ENCODE measurements at places on chromosomes 7 and 10.

DNA sequence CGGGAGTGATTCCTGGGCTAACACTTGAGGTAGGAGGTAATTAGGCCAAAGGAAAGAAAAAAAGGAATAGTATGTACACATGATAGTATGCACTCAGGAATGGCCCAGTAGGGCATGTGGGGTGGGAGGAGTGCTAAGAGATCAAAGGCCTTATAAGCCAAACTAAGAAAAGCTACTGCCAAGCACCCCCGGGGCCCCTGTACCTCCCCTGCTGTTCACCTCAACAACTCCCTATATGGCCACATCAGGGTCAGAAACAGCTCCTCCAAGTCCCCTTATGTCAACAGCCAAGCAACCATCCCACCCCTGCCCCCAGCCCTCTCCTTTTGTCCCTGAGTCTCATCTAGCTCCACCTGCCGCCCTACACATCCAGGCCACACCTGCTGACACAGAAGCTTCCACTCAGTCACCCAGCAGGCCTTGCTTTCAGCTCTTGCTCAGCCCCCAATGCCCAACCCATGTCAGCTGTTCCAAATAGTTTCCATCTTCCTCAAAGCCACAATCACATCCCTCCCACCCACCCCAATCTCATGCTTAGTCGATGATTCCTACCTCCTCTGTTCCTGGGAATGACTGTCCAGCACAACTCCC, 80.2 kb downstream of the SORBS1 start:
- DNase-seq = no peak

DNA sequence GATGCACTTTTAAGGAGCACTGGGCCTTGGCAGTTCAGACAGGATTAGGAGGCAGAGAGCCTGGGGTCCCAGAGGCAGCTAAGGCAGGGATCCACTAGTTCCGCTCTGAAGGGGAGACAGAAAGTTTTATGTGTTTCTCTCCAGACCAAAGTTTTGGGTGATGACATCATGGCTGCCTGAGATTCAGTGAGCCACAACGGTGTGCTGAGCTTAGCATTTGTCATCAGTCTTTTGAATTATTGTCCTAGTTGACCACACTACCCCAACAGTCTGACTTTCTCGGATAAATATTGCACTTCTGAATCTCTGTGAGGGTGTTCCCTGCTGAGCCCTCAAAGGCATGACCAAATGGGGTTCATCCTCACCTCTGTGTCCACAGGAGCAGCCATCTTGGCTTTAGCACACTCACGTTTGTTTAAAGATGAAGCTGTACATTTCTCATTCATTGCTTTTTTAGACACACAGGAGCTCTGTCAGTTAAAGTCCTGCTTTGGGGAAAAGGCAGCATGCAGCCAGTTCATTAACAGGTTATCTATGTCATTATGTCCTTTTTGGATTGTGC, 297.7 kb upstream of the LRGUK start:
- DNase-seq = no peak

- DNase-seq = peak; percentile 15
These were observed 107.9 kb downstream of the CYTH3 start for GRCh38 chr7:6164491-6164890.

GRCh38 chr10:35533565-35533964, 71.6 kb upstream of the GJD4 start:
- DNase-seq = no peak

DNA sequence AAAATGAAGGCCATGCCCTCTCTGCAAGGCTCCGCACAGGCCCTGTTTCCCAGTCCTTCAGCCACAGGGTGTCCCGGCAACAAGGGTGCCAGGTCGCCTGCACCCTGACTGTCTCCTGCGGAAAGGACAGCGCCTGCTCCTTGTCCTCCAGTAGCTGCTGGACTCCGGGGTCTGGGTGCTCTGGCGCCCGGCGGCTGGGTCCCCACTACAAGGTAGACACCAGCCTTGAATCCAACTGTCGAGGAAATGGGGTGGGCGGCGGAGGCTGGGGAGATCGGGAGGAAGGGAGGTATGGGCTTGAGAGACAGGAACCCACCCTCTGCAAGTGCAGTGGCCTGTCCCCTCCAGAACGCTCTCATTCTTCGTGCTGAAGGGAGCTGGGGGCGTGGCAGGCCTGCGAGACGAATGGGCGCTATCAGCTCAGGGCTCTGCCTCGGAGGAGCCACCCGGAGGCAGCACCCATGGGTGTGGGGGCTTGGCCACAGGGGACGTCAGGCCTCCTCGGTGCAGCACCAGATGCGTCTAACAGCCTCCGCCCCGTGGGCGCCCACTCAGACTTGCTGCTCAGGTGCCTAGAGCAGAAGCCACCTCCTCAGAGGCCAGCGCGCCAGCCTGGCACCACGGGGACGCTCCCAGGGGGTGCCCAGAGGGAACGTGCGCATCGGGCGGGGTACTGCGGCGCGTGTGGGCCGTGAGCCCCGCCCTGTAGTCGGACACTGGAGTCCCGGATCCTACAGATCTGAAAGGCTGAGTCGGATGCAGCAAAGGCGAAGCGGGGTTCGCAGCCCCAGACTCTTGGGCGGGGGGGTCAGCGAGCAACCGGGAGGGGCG, 15.6 kb downstream of the ADAM8 start:
- DNase-seq = no peak

- DNase-seq = no peak
These were observed 1336.0 kb upstream of the CELF2 start for GRCh38 chr10:9681655-9682054.

GRCh38 chr7:19295376-19295775, 150.2 kb upstream of the FERD3L start:
- no peak for DNase-seq

- no peak for DNase-seq
These were observed 118.5 kb downstream of the LYZL1 start for GRCh38 chr10:29407280-29407858.

DNA sequence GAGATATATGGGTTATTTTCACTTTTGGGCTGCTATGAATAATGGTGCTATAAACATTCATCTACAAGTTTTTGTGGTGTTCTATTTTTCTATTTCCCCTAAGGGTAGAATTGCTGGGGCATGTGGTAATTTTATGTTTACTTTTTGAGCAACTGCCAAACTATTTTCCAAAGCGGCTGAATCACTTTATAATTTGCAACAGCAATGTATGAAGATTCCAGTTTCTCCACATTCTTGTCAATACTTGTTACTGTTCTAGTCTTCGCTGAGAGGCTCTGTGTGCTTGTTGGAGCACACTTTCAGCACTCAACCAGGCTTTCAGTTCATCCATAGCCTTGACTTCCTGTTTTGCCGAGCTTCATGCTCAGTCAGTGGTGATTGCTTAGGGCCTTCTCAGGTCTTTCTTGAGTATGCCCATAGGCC, 39.0 kb downstream of the ADK start:
- no peak for DNase-seq

GRCh38 chr10:62464308-62464707, 90.1 kb downstream of the ZNF365 start:
- DNase-seq = no peak

GRCh38 chr10:22624287-22624738, 90.1 kb downstream of the PIP4K2A start:
- no peak for DNase-seq

- no peak for DNase-seq
These were observed 210.9 kb upstream of the CHRM2 start for GRCh38 chr7:136657482-136657921.

DNA sequence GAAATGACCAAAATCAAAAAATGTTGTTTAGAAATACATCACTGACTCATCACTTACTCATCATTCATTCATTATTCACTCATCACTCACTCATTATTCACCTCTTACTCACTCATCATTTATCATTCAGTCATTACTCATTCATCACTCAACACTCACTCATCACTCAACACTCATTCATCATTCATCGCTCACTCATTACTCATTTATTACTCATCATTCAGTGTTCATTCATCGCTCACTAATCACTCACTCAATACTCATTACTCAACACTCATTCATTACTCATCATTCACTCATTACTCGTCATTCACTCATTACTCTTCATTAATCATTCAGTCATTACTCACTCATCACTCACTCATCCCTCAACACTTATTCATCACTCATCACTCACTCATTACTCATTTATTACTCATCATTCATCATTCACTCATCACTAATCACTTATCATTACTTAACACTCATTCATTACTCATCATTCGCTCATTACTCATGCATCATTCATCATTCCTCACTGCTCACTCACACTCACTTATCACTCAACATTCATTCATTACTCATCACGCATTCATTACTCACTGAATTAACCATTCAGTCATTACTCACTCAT, 238.5 kb downstream of the ADARB2 start:
- no peak for DNase-seq

- DNase-seq = no peak
These were observed 10.4 kb downstream of the TM9SF3 start for GRCh38 chr10:96576277-96576980.

GRCh38 chr7:127824682-127825081, 172.7 kb downstream of the SND1 start:
- DNase-seq = no peak
